RPMI7951 (cell line): ENCODE measurements at places on chromosomes 6 and 20. TPM values are rescaled to one million over a fixed set of nuclear protein-coding genes. Genes with fewer than 3 reads are reported as not detected.

Gene TCP11
- total RNA-seq, result 0.49 TPM in 1 of 2 replicates, not detected in the other

Gene WFDC12
- total RNA-seq, result not detected in 2 replicates

Gene RHAG
- not detected in 2 replicates for total RNA-seq

- DNase-seq, result no peak
Measured at GRCh38 chr6:137883400-137884148, 16.5 kb downstream of the TNFAIP3 start.

DNA sequence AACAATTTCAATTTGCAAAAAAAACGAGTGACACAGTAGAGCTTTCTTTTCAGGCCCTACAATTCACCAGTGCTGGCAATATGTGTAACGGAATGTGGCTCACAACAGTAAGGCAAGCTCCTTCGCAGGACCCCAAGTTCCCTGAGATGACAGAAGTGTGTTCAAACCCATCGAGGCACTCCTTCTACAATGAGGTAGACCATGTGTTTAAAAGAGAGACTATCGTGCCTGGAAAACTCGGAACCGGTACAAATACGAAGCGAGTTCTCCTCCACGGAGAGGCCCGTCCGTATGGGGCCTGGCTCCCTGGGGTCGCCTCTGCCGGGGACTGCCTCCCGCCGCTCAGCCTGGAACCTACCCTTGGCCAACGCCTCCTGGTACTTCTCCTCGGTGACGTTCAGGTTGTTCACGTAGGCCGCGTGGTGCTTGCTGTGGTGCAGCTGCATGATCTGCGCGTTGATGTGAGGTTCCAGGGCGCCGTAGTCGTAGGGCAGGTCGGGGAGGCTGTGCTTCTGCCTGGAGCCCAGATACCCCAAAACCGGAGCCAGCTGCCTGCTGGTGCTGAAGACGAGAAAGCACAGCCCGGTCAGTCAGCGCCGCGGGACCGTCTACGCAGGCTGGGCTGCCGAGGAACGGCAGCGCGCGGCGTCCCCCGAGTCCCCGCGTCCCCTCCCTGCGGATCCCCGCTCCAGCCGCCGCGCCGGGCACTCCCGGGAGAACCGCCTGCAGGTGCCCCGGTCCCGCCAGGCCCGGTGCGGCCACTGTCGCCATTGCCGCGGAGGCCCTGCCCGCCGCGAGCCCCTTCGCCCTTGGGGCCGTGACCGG is 526 bp downstream of the SOD2 start:
- DNase-seq, result peak; percentile 31

DNA sequence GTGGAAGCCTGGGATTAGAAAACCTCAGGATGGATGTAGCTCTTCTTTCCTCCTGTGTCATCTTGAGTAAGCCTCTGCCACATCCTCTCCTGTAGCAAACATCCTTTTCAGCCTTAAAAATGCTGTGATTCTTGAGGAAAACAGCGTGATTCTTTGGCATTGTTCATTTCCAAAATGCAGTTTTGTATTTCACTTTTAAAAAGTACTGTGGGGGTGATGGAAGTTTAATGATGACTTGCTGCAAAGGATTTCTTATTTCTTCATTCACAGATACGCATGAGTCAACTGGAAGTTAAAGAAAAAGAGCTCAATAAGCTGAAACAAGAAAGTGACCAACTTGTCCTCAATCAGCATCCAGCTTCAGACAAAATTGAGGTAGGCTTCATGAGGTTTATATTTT is 23.9 kb upstream of the SNRNP48 start:
- DNase-seq, result no peak

GRCh38 chr6:112235956-112236355 is 18.4 kb downstream of the LAMA4 start:
- peak; percentile 84 for DNase-seq
